Heart right ventricle (tissue), 16 donors: ENCODE measurements at places on chromosomes 6 and 20. TPM values are rescaled to one million over a fixed set of nuclear protein-coding genes. Genes with fewer than 3 reads are reported as not detected.

SMOC2 gene
- polyA plus RNA-seq, result 10.6 TPM

NOX3 gene
- polyA plus RNA-seq, result not detected

ARG1 gene
- polyA plus RNA-seq, result 0.10 TPM

LAMP5 gene
- polyA plus RNA-seq, result 0.04 TPM

CLDN20 gene
- polyA plus RNA-seq, result not detected

CBLN4 gene
- not detected for polyA plus RNA-seq

SYNGAP1 gene
- 3.1 TPM for polyA plus RNA-seq

SERINC3 gene
- 45.9 TPM for polyA plus RNA-seq

LINC00237 gene
- polyA plus RNA-seq, result not detected

PREX1 gene
- 9.0 TPM for polyA plus RNA-seq

SIRPG gene
- 0.10 TPM for polyA plus RNA-seq

FERMT1 gene
- polyA plus RNA-seq, result 0.03 TPM

COL21A1 gene
- polyA plus RNA-seq, result 46.7 TPM

CLIC5 gene
- 53.6 TPM for polyA plus RNA-seq

TPMT gene
- 16.0 TPM for polyA plus RNA-seq

RAB44 gene
- 0.15 TPM for polyA plus RNA-seq

ZBTB46 gene
- polyA plus RNA-seq, result 10.3 TPM

APOBEC2 gene
- polyA plus RNA-seq, result 134 TPM

PMEPA1 gene
- polyA plus RNA-seq, result 81.8 TPM

PAK5 gene
- not detected for polyA plus RNA-seq

FAM209B gene
- polyA plus RNA-seq, result 1.1 TPM

PGK2 gene
- polyA plus RNA-seq, result not detected
